ENCODE measurements at places on chromosomes 13 and 19. TPM values are rescaled to one million over a fixed set of nuclear protein-coding genes. Genes with fewer than 3 reads are reported as not detected.
A peak's percentile ranks its signal among the peaks of the same experiment; 100 is the strongest.

GRCh38 chr13:51849145-51850101 is 4.4 kb upstream of the TMEM272 start:
- DNase-seq: no peak

Gene FFAR2
- 0.15 TPM for polyA plus RNA-seq

GRCh38 chr13:19759669-19760068 is 23.1 kb downstream of the PSPC1 start:
- no peak for DNase-seq

DNA sequence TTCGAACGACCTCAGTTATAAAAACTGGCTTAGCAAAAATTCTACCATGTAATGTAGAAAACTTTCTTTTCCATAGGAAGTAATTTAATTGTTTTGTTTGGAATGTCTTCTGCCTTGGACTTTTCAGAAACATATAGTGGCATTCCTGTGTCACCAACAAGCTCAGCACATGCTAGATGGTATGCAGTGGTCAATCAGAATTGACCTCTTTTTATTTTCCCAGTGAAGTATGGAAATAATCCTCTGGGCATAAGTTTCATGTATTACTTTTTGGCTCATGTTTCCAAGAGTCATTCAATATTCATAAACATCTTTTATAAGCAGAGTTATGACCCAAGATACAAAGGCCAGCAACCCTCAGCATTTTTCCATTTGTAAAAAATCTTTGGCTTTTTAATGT is 33.6 kb downstream of the NALCN start:
- DNase-seq: no peak

- DNase-seq: no peak
Measured at GRCh38 chr19:7456964-7457541, 31.8 kb downstream of the PEX11G start.

GRCh38 chr13:54965881-54966280 is 1937.3 kb downstream of the OLFM4 start:
- no peak for DNase-seq

- DNase-seq: peak; percentile 74
Measured at GRCh38 chr19:53982611-53983010, 8.8 kb upstream of the CACNG6 start.

GRCh38 chr19:18090545-18091216 is 3.9 kb upstream of the IL12RB1 start:
- DNase-seq: no peak

GRCh38 chr19:36265064-36265463 is 50.2 kb downstream of the ZNF146 start:
- DNase-seq: no peak

DNA sequence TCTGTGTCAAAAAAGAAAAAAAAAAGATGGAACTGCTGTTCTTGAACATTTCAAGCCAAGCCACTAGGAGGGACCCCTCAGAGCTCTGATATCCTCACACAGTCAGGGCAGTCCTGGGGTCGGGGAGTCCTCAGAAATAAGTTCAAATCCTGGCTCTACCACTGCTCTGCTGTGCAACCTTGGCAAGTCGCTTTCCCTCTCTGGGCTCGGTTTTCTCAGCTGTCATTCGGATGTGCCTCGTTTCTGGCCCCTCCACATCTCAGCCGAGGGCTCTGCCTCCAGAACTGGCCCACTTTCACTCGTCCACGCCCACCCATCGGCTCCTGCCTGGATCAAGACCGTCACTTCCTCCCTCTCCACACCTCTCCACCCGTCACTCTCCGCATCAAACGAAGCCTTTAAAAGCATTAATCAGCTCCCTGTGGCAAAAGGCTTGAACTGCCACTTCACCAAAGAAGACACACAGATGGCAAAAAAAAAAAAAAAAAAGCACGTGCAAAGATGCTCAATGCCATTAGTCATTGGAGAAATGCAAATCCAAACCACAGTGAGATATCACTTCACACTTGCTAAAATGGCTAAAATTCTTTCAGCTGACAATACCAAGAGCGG is 7.4 kb upstream of the ZNRF4 start:
- DNase-seq: peak; percentile 93

Gene ZNF471
- polyA plus RNA-seq: 1.8 TPM

DNA sequence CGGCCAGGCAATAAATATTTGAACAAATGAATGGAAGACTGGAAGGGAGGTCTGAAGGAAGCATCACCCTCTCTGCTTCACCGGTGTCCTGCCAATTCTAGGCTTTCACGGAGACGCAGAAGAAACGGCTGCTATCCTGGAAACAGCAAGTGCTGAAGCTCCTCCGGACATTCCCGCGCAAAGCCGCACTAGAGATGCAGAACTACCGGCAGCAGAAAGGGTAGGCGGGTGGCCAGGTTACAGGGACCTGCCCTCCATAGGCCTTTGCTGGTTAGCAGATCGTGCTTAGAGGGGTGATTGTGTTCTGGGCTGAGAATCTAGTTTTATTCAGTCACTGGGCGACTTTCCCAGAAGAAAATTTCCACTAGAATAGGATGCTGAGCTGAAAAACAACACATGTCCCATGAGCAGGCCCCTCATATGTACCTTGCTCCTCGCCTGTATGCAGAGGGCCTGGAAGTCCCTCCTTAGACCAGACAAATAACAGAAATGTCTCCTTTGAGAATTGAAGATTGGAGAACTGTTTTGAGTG is 11.0 kb downstream of the PAF1 start:
- DNase-seq: no peak

Gene ZNF667
- polyA plus RNA-seq: 2.7 TPM

GRCh38 chr13:44837250-44837649 is 152.0 kb downstream of the NUFIP1 start:
- DNase-seq: no peak

- peak; percentile 77 for DNase-seq
Measured at GRCh38 chr13:19864024-19864745, 736 bp upstream of the ZMYM5 start.

Gene CALR3
- not detected for polyA plus RNA-seq

- no peak for DNase-seq
Measured at GRCh38 chr13:107284173-107284572, 716.2 kb upstream of the ARGLU1 start.

Gene CEACAM20
- polyA plus RNA-seq: not detected

DNA sequence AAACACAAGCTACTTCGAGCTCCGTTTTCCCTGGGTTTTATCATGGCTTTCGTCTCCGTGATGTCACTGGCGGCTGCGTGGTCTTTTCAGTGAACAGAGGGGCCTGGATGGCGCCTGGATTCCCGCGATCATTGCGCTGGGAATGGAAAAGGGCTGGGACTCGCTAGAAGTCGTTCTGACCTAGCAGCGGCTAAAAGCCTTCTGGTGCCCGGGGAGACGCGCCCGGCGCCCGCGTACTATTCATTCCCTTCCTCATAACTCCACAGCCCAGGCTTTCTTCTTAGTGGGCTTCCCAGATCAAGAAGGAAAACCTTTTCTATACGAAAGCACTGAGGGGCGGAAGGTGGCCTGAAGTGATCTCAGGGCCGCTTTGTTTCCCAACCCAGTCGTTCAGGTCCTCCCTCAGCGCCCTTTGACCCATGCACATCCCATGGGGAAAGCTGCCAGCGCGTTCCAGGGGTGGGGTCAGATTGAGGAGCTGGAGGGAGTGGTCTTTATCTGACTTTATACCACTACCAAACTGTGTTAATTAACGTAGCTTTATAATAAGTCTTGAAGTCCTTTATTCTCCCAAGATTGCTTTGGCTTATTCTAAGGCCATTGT is 96.6 kb downstream of the ELF1 start:
- peak; percentile 24 for DNase-seq

DNA sequence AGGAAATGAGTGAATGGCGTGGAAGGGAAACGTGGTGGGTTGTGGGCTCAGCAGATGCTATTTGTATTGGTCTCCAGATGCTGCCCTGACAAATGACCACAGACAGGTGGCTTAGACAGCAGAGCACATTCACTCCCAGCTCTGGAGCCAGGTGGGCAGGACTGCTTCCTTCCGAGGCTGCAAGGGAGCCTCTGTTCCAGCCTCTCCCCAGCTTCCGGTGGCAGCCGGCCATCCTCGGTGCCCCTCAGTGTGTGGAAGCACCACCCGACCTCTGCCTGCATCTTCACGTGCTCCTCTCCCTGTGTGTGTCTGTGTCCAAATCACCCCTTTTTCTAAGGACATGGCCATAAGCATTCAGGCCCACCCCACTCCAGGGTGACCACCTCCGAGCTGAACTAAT is 105.1 kb downstream of the SOX1 start:
- no peak for DNase-seq

- DNase-seq: peak; percentile 67
Measured at GRCh38 chr13:51804295-51805172, 571 bp upstream of the DHRS12 start.

DNA sequence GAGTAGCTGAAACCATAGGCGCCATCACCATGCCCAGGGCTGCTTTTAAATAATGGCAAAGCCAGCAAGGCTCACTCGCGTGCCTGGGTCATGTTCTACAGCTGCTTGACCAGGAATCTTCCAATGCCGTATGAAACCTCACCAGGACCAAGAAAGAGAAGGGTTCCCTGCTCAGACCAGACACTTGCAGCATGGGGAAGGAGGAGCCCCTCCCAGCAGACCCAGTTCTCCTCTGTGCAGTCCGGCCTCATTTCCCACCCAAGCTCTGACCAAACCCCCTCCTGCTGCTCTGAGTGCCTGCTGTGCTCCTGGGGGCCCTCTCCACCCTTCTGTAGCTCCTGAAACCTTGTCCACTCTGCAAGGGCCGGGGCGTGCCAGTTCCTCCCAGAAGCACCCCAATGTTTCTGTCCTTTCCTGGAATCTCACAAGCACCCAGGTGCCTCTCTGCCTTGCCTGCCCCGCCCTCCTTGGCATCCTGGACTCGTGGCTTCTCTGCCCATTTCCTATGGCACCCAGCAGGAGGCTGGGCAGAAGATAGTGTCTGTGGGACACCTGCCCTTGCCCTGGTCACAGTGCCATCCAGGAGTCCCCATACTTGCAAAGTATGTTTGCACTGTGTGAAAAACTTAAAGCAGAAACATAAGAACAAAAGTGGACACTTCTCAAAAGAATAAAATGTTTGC is 6.8 kb upstream of the SLC7A9 start:
- no peak for DNase-seq

Gene CD22
- polyA plus RNA-seq: 6.9 TPM

Gene DACT3
- 27.4 TPM for polyA plus RNA-seq

Gene CABP5
- not detected for polyA plus RNA-seq

Gene RAB4B
- 98.9 TPM for polyA plus RNA-seq

DNA sequence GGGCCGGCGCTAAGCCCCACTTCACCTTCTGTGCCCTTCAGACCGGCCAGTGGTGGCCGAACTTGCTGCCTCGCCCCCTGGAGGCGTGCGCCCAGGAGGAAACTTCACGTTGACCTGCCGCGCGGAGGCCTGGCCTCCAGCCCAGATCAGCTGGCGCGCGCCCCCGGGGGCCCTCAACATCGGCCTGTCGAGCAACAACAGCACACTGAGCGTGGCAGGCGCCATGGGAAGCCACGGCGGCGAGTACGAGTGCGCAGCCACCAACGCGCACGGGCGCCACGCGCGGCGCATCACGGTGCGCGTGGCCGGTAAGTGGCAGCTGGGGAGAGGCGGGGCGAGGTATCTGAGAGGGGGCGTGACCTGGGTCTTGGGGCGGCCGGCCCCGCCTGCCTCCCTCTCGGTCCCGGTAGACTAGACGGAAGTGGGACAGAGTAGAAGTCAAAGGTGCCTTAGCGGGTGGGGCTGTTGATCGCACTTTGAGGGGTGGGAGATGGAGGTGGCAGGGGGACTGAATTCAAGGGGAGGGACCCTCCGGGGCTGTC is 5.6 kb downstream of the ICAM5 start:
- DNase-seq: no peak

GRCh38 chr19:3471954-3472655 is 8.2 kb downstream of the SMIM24 start:
- no peak for DNase-seq

Gene ZNF415
- 5.1 TPM for polyA plus RNA-seq

GRCh38 chr13:42333613-42334328 is 61.8 kb downstream of the AKAP11 start:
- peak; percentile 47 for DNase-seq

Gene SIGLEC10
- 1.7 TPM for polyA plus RNA-seq

Gene DPRX
- polyA plus RNA-seq: not detected

DNA sequence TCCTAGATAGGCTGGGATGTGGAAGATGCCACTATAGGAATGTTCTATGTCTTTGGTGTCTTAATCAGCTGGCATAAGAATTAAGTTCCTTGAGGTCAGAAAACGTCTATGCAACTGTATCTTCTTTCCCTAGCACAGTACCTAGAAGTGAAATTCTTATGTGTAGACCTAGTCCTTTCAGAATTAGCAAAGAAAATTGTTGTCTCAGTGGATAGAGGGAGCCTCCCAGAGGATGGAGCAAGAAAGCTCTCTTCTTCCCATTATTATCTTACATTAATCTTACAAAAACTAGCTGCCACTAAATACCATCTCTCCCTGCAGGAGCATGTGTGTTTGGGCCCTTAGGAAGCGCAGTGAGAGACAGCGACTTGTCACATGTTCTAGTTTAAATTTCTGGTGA is 11.6 kb downstream of the CLDN10 start:
- DNase-seq: no peak

Gene SOX1
- 98.5 TPM for polyA plus RNA-seq

Gene KLK8
- not detected for polyA plus RNA-seq

- DNase-seq: no peak
Measured at GRCh38 chr19:49515767-49516166, 3.3 kb downstream of the FCGRT start.

Gene VAV1
- 0.66 TPM for polyA plus RNA-seq

GRCh38 chr19:17264641-17264979 is at the start of gene USHBP1:
Gene USHBP1 (minus strand): TSS chr19:17264745. CDS start chr19:17264299, 446 bp downstream.
- DNase-seq: no peak

Gene PCDH17
- polyA plus RNA-seq: 2.2 TPM

Gene PALM
- polyA plus RNA-seq: 384 TPM

- DNase-seq: no peak
Measured at GRCh38 chr13:52744842-52745375, 5.3 kb upstream of the CNMD start.

Gene TPRX1
- not detected for polyA plus RNA-seq

- no peak for DNase-seq
Measured at GRCh38 chr13:92460479-92460878, 766.1 kb upstream of the GPC6 start.

GRCh38 chr19:49475995-49476880 is 2.2 kb downstream of the FLT3LG start:
- no peak for DNase-seq

DNA sequence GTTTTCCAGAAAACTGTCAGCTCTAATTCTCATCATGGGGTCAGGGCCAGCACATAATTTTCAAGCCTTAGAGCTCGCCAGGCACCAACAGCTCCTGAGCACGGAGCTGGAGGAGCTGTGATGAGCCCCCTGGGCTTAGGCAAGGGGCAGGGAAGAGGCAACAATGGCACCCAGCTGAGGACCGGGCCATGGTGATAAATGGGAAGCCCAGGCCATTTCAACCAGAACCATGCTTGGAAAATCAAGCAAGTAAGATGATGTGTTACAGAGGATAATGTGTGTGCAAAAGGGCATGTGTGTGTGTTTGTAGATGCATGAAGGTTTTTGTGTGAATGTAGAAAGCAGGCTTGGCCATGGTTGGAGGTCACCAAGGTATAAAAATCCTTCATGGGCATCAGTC is 66.8 kb upstream of the UBAC2 start:
- DNase-seq: no peak

Gene NBEA
- polyA plus RNA-seq: 13.7 TPM

- DNase-seq: no peak
Measured at GRCh38 chr19:42634409-42635232, 39.9 kb upstream of the CEACAM8 start.

- DNase-seq: no peak
Measured at GRCh38 chr19:10013834-10014618, 743 bp downstream of the RDH8 start.

- peak; percentile 29 for DNase-seq
Measured at GRCh38 chr19:13441810-13442512, 64.3 kb downstream of the CACNA1A start.

GRCh38 chr19:39833160-39833463 is 850 bp downstream of the DYRK1B start:
- DNase-seq: no peak

GRCh38 chr19:6849876-6850275 is 37.5 kb upstream of the ADGRE1 start:
- DNase-seq: no peak
